Cardiac muscle cell (in vitro differentiated cells and primary cell): ENCODE measurements at places on chromosomes 7 and 10. TPM values are rescaled to one million over a fixed set of nuclear protein-coding genes. Genes with fewer than 3 reads are reported as not detected.

GRCh38 chr10:129541200-129541599, 74.2 kb downstream of the MGMT start:
- no peak for DNase-seq

Gene SMIM30
- total RNA-seq, result 115 and 126 TPM in 2 replicates

DNA sequence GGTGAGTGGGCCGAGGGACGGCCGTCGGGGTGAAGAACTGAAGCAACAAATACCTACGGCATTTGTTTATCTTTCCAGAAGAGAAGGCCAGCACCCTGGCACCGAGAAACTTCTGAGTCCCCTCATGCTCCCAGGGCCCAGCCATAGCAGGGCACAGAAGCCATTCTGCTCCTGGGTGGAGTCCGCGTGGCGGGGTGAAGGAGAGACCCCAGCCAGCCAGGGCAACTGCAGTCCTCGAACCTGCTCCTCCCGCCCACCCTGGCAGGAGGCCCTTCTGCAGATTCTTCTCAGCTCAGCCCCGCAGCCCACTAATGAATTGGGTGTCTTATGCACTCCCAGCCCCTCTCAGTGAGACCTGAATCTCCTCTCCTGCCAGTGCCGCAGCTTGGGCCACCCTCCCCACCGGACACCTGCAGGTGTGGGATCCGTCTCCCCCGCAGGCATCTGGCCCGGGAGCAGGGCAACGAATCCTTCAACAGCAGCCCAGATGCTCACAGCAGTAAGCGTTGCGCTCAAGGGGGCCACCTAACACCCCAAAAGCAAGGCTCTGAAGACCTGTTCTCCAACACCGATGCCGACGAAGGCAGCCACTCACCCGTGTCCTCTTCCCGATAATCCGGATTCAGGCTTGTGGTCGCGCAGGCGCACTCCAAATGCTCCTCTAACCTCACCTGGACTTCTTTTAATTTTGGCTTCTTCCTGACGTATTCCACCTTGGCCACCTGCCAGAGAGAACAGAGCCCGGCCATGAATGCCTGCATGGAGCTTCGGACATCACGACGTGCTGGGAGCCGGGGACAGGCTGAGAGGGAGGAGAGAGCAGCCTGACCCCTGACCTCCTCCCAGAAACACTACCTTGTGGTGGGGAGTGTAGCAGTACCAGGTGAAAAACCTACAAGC, 18.9 kb downstream of the PDGFA start:
- no peak for DNase-seq

DNA sequence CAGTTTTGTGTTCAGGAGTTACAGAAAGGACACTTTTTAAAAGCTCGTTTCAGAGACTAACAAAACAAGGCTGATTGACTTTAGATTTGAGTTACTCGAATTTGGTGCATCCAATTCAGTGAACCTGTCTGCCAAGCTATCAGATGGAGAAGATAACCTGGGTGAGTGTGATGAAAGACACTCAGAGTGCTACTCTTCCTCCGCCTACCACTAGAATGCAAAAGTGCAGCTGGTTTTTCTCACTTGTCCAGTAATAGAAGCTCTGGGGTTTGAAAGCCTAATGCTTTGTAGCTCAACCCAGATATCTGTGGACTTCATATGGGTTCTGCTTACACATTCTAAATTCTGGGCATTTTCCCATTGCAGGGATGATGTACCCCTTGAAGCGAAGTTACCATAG, 82.8 kb upstream of the NPY start:
- peak; percentile 68 for DNase-seq
